Activated CD4-positive, alpha-beta T cell treated with anti-CD3 and anti-CD28 coated beads for 4 hours (primary cell): ENCODE measurements at places on chromosomes 5 and 9.

DNA sequence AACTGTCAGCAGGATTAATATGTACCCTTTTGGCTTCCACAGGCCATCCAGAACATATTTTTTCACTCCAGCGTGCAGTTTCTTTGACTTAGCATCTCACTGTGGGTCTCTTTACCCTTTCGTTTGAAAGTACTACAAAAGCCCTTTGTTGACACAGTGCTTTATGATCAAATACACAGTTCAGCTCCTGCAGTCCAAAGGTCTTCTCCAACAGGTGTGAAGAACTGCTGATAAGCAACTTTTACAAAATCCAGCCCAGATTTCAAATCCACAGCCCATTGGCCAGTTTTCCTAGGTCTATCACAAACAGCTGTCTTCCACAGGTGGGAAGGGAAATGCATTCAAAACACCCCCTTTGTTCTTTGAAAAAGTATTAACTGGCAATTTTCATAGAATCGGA lies 54.8 kb downstream of the MYO10 start:
- no peak for DNase-seq

- no peak for DNase-seq
Measured at GRCh38 chr9:132456241-132456640, 46.2 kb downstream of the CFAP77 start.

DNA sequence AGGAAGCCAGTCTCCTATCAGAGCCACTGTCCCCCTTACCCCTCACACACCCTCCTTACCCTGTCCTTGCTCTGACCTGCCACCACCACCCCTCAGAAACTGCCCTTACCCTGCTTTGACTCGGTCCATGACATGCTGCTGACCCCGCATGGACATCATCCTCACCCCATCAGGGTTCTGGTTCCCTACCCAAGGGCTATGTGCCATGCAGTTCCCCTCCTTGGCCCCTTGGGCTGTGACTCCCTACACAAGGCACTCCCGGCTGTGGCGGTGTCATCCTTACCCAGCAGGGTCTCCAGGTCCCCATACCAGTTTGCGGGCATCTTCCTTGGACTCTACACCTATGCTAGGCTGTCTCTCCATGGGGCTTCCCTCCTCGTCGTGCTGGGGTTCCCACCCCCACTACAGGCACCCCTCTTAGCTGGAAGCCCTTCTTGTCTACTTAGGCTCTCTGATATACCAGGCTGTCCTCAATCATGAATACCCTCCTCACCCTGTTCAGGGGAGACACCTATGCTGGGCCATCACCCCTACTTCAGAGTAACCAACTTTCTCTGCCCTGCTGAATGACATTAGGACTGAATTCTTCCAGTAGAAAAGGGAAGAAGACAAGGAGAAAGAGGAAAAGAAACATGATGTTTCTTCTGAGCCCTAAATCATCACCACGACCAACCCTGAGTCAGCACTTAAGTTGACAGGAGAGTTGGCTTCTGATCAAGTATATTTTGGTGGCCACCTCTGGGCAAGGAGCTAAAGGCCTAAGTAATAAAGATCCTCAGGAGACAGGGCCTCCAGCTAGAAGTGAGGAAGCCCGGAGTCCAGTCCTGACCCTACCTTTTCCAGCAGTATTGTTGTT lies 115.2 kb downstream of the GCNT1 start:
- DNase-seq: no peak

GRCh38 chr9:27566118-27566517 lies 7.2 kb downstream of the C9orf72 start:
- no peak for DNase-seq

DNA sequence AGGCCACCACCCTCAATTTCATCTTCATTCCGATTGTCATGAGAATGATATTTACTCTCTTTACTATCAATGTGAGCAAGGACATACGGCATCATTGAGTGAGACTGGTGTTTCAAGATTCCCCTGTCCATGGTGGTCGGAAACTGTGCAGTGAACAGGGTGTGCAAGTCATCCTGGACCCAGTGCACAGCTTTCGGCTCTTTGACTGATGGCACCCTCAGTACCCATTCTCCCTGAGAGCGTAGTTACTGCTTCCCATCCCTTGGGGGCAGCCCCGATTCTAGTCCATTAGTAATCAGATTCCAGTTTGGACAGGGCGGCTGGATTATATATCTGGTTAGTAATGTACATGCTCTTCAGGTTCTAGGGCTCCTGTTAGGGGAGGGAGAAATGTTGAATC lies 61.7 kb upstream of the SUB1 start:
- no peak for DNase-seq

DNA sequence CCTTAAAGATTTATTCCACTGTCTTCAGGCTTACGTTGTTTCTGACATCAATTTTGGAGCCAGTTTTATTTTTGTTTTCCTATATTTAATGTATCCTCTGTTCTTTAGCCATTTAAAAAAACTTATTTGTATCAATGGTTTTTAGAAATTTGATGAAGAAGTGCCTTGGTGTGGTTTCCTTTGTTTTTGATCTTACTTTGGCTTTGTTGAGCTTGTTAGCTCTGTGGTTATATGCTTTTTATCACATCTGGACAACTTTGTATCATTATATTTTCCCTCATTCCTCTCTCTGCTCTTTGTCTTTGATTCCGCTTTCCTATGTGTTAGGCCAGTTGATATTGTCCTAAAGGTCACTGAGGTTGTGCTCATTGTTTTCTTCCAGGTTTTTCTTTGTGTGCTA lies 58.5 kb downstream of the SPIN1 start:
- DNase-seq: no peak

DNA sequence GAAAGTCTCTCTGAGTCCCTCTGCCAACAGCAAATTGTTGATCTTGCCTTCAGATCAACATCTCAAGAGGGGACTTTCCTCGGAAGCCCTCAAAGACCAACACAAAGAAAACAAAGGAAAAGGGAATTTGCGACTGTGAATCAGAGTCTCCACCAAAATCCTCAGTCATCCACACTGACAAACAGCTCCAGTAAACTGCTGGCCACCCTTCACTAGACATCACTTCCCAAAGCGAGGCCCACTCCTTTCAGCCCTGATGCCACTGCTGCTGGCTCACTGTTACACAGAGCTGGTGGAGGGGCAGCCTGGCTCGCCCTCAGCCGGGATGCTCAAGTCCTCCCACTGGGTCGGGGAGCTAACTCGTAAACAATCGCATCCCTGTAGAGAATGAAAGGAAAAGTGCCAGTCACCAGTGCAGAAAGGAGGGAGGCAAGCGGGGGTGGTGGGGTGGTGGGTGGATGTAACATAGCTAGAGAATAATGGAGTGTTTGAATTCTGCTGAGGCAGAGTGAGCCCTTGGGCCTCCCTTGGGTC lies 1.3 kb downstream of the FGF1 start:
- no peak for DNase-seq

DNA sequence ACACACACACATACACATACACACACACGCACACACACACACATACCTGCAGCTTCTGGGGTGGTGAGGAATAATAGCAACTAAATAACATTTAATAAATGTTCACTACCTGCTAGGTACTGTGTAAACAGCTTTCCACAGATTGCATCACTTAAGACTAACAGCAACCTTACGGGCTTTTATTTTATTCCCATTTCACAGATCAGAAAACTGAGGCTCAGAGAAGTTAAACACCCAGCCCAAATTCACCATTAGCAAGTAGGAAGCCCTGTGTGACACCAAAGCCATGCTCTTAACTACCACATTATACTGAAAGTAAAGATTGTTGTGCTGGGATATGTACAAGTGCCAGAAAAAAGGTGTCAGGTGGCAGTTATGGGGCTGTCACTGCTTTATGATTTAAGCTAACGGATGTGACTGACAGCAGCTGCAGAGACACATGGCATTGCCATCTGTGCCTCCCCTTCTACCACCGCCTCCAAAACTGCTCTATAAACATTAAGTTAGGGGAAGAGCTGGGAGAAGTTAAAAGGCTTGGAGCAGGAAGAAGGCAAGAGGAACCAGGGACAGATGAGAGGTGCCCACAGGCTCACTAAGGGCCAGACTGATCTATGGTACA lies 13.6 kb downstream of the MTMR12 start:
- no peak for DNase-seq
